ENCODE measurements at places on chromosomes 16 and 17. TPM values are rescaled to one million over a fixed set of nuclear protein-coding genes. Genes with fewer than 3 reads are reported as not detected.

HOXB1 gene
- total RNA-seq: not detected

DNA sequence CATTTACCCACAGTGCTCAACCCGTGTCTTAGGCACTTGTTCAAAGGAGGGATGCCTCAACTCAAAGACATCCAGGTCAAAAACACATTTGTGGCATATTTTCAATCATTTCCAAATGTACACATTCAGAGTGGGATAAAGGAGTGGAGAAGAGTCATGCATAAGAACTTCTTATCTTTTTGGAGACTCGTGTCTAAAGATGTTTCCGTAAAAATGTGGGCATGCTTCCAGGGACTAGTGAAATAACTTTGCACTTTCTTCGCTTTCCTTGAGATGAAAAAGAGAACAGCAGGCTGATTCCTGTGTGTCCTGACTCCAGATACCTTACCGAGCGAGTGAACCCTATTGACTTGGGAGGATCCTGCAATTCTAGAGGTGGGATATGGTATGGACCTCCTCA lies 256.6 kb upstream of the KCNJ16 start:
- no peak for DNase-seq

C1QTNF1 gene
- 14.6 TPM for total RNA-seq

GRCh38 chr17:77374170-77374936 lies 233.6 kb downstream of the SEC14L1 start:
- DNase-seq: peak; percentile 93

GRCh38 chr16:77443357-77444146 lies 8.7 kb upstream of the ADAMTS18 start:
- DNase-seq: no peak

GRCh38 chr16:11170201-11170600 lies 85.8 kb downstream of the SOCS1 start:
- no peak for DNase-seq

OTOA gene
- not detected for total RNA-seq

DNA sequence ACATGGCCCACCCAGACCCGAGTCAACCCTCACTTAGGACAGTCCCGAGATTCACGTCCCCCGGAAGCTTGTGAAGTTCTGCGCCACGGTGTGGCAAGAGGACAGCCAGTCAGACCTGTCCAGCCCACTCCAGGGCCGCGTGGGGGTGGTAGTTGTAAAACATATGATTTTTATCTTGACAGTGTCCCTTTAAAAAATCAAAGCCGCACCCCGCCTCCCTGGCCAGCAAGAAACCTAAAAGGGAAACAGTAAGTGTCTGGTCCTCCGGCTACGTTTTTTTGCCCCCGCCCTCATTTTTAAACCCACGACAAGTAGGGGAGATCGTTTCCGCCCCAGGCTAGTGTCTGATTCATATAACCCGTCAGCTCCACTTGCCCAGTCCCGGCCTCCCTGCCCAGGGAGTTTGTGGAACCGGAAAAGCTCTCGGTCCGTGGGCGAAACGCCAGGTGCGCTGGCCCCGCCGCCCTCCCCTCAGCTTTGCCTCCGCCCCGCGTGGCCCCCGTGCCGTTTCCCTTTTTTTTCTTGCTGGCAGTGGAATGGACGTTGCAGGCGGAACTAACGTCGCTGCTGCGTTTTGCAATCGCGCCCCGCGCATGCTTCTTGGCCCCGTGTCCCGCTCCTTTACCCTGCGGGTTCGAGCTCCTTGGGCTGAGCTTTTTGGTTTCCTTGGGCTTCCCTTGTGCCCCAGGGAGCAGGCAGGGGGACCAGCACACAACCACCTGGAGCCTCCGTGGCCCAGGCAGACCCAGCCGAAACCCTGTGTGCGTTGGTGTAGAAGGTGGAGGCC lies 13.3 kb upstream of the NUDT16L1 start:
- peak; percentile 75 for DNase-seq

DNA sequence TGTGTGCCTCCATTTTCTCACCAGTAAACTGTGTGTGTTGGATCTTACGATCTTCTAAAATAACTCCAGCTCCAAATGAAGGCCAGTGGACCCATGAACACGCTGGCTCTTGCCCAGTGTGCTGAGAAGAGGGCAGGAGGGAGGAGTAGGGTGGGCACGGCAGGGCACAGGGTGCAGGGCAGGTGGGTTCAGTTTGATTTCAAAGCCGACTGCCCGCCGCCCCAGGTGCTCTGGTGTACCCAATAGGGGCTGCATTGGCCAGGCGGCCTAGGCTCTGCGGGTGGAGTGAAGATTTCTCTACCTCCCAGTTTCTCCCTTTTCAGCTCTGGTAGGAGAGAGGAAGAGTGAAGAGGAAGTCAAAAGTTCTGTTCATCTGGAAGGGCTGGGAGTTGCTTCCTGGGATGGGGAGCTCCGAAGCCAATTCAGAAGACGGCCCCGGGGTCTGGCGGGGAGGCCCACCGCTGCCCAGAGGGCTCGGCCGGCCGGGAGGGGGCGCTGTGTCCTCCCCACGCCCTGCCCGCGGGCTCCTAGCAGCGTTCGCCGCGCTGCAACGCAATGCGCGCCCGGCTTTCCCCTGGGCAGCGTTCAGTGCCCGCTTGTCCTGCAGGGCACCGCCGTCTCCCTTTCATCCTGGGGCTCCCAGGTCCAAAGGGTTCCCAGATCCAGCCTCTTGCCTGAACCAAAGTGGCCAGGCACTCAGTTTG lies 1.1 kb upstream of the CRHR1 start:
- peak; percentile 42 for DNase-seq

DNA sequence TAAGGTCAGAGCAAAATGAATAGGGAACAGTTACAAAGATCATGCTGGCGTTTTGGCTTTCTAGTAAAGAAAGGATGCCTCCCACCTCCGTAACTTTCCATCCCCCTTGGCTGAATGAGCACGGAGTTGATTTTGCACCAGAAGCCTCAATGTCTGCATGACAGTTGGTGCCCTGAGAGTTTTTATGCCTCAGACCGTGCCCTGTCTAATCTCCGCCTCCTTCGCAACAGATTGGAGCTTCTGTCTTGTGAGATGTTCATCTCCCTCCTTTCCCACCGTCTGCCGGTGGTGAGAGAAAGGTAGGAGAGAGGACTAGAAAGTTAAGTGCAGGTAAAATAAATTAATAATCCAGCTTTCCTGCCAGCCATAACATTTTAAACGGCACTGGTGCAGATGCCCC lies 1.9 kb downstream of the HS3ST4 start:
- no peak for DNase-seq

KCNJ2 gene
- 11.6 TPM for total RNA-seq

TP53TG3B gene
- not detected for total RNA-seq

DNA sequence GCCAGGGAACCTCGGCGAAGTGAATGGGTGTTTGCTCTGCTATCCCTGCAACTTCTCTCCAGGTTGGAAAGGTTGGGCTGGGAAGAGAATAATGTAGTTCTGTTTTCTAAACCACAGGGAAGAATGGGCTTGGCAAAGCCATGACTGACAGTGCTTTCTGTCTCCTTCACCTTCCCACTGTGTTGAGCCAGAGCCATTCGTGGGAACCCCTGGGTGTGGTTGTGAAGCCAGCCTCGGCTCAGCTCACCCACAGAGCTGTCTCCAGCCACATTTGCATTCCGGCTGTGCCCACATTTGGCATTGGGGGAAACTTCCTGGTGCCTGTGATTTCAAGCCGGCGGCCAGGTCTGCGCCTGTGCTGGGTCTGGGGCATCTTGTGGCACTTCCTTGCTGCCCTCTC lies 39.9 kb downstream of the BAIAP2 start:
- no peak for DNase-seq

DNA sequence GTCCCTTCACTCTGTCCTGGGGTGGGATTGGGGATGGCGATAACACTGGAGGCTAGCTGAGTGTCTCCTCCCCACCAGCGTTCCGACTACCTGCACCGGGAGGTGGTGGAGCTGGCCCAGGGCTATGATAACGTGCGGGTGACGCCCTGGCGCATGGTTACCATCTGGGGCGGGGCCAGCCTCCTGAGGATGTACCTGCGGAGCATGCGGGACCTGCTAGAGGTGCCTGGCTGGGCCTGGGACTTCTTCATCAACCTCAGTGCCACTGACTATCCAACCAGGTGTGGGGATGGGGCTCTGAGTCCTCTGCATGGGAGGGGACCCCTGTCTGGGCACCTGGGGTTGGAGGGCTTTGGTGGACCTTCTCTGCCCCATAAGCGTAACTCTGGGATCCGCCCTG lies 8.8 kb downstream of the XYLT2 start:
- no peak for DNase-seq

DNA sequence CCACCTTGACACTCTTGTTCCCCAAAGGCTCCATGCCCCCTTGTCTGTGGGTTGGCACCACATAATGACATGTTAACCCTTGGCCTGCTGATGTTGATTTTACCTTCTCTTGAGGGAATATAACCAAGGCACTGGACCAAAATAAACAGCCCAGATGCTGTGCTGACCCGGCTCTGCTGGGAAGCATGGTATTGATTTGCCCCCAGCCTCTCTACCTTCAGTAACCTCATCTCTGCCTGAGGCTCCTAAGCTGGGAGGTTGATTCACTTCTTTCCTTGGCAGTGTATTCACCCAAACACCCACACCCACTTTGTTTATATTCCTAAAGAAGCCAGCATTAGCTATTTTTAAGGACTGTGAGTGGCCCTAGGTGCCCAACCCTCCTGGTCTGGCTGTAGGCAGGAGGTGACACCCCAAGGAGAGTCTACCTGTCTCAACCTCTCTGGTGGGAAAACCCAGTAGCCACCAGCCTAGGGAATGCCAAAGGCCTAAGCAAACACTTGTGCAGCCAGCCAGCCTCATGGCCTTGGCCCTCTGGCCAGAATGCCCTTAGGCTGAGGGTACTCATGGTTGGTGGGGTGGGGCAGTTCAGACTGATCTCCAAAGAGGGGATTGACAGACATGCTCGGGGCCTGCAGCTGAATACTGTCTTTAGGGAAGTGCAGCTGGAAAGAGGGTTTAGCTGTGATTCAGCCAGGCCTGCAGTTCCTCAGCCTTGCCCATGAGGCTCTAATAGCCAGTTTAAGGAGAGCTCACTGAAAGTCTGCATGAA lies 42.7 kb downstream of the GNAO1 start:
- no peak for DNase-seq

GRCh38 chr16:56855946-56856345 lies 9.1 kb upstream of the SLC12A3 start:
- DNase-seq: peak; percentile 47

GRCh38 chr17:11950771-11951519 lies 46.3 kb downstream of the ZNF18 start:
- DNase-seq: no peak

- DNase-seq: no peak
Observed at GRCh38 chr17:79203016-79203415, 128.4 kb downstream of the ENGASE start.

TBC1D24 gene
- 18.1 TPM for total RNA-seq

GLIS2 gene
- 1.2 TPM for total RNA-seq

GRCh38 chr16:85872734-85873133 lies 26.2 kb upstream of the IRF8 start:
- DNase-seq: no peak

DNA sequence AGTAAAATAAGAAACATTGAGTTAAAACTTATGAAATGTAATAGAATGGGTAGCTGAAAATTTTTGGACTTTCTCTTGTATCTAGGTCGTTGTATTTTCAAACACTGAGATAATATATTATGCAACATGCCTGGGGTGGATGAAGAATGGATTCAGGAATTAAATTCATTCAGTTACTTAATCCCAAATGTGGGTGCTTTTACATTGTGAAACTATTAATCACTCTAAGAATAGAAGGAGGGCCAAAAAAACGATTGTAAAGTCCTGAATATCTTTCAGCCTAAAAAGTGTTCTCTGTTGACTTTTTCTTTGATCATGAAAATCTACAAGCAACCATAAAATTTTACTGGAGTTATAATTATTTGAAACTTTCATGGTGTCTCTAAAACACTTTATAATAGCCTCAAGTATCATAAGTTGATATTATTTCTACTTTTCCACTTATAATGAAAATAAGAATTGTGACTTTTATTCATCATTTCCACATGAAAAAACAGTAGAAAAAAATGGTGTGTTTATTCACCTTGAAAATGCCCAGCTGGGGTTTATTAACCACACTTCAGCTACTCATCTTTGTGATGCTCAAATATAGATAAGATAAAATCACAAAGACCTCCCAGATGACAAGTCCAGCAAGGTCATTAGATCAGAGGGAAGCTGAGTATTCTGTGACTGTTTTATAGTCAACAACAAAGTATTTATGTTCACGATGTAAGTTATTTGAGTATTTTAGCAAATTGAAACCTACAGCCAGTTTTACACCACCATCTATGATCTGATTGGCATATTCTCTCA lies 619.9 kb upstream of the SOX9 start:
- no peak for DNase-seq

GRCh38 chr16:58733248-58733670 lies 857 bp downstream of the GOT2 start:
- no peak for DNase-seq

DNA sequence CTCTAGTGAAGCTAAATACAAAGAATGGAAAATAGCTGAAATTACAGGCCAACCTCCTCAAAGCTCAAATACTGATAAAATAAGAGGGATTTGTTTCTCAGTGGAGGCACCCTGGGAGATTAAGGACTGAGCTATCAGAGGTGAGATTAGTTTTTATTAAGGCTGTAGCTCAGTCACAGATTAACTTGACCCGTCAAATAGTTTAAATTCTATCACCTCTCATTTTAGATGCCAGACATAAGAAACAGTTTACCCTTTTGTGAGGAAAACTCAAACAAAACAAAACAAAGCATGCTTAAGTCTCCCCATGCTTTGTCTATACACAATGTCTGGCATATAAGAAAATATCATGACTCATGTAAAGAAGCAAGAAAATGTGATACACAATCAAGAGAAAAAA lies 208.3 kb upstream of the PMFBP1 start:
- no peak for DNase-seq

CHAD gene
- not detected for total RNA-seq

TMEM100 gene
- 8.0 TPM for total RNA-seq

SCNN1B gene
- 24.2 TPM for total RNA-seq

- DNase-seq: no peak
Observed at GRCh38 chr17:76026714-76027158, 370 bp downstream of the EVPL start.

GRCh38 chr17:76405967-76406647 lies 21.7 kb downstream of the SPHK1 start:
- DNase-seq: no peak
